ENCODE measurements at places on chromosomes 2 and 18.

- DNase-seq: no peak
Observed at GRCh38 chr2:97005353-97005752, 19.0 kb upstream of the FAM178B start.

GRCh38 chr18:62377131-62377807, 52.2 kb downstream of the TNFRSF11A start:
- no peak for DNase-seq

DNA sequence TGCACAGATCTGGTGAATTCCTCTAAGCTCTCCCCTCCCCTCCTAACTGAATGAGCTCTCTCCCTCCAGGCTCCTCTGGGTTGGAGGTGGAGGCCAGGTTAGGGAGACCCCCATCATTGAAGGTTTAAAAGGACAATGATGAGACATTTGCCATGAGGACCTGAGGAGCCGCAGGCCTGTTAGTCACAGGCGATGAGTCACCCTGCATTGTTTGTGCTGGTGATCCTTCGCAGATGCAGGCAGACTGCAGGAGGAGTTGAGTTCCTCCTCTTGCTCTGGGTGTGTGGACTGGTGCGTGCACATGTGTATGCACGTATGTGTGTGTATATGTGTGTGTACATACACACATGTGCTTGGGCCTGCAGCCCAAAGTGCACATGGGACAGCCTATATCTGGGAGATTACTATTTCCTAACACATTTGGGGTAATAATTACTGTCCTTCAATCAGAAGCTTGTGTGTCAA, 42.0 kb downstream of the MCFD2 start:
- peak; percentile 93 for DNase-seq

DNA sequence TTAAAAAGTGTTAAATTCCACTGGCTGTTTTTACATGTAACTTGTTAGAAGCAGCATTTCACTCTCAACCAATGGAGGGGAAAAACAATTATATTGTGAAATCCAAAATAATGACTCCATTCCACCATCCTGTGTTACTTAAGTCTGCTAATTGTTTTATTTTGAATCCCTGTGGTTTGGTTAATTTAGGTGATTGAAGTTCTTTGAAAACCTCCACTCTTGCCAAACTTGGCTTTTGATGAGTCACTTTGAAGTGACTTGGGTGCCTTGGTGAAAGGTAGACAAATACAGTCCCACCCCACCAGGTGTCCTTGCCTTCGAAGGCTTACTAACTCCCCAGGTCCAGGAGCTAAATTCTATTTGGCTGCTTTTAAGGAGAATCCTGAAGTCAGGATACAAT, 1303.8 kb upstream of the NRXN1 start:
- DNase-seq: no peak

GRCh38 chr18:8471372-8471771, 137.9 kb upstream of the RAB12 start:
- no peak for DNase-seq

DNA sequence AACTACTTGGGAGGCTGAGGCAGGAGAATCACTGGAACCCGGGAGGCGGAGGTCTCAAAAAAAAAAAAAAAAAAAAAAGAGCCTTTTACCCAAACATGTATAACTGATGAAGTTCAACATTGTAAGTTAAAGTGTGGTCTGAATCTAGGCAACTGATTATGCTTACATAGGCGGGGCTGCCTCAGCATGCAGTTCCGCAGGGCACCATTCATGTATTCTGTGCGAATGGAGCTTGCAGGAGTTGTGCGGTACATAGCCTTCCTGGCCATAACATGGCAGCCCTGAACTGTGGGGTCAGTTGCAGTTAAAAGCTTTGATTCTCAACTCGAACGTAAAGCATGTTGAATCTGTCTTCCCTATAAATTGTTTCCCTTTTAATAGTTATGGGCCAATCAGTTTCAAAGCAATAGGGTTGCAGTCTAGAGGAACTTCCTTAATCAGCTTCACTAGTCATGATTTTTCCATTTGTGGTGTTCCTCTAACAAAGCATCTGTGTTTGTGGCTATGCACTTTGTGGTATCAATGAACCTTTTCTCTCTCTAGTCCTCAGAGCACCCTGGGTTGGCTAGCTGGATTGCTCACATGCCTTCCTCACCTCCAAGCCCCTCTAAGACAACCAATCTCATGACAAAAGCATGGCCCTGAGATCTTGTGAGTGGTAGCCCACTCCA, 30.6 kb upstream of the CEP68 start:
- DNase-seq: no peak

GRCh38 chr2:37737507-37737906, 66.1 kb upstream of the CDC42EP3 start:
- no peak for DNase-seq

DNA sequence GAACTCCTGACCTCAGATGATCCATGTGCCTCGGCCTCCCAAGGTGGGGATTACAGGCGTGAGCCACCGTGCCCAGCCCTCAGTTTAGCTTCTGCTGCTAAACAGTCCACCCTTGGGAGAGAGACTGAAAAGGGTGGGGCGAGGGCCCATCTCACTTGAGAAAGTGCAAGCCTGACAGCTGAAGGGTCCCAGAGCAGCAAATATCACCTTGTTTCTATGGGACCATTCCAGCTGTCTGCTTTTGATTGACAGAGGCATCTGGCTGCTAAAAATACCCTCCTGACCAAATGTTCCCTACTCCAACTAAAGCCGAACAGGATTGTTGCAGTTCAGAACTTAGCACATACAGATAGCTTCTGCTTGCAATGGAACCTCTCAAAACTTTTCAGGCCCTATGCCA, 436 bp upstream of the SMYD1 start:
- DNase-seq: no peak

GRCh38 chr2:68292108-68292710, 27.5 kb downstream of the CNRIP1 start:
- DNase-seq: no peak

DNA sequence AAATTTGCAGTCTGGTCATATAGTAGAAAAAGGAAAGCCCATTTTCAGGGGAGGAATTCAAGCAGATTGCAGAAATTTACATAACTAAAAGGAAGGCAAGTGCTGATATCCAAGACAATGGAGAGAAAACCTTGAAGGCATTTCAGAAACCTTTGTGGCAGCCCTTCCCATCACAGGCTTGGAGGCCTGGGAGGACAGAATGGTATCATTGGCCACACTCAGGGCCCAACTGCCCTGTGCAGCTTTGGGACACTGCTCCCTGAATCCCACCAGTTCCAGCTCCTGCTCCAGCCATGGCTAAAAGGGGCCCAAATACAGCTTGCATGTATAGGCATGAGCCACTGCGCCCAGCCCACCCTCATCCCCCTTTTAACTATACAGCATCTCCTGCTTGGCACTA, 81.1 kb upstream of the NYAP2 start:
- DNase-seq: no peak

DNA sequence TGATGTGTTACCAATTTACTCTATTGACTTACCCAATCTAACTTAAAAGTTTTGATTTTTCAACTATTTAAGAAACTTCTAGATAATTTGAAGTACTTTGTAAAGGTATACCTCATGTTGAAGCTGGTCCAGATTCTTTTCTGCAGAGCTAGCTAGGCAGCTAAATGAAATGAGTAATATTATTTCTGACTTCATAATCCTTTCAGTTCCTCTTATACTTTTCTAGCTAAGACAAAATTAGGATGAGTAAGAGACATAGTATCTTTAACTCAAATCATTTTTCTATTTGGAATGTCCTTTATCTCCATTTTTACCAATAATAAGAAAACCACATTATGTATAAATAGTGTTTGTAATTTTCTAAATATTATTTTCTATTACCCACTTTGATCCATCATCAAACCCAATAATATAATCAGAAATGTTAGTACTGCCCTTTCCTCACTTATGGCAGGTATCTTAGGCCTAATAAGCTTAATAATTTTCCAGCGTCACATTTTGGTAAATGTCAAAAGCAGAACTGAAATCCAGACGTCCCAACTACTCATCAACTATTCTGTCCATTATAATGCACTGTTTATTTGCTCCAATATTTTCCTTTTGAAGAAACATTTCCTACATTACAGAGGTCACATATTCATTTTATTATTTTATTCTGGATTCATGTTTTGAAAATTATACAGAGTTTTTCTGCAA, 456.6 kb downstream of the THSD7B start:
- no peak for DNase-seq

DNA sequence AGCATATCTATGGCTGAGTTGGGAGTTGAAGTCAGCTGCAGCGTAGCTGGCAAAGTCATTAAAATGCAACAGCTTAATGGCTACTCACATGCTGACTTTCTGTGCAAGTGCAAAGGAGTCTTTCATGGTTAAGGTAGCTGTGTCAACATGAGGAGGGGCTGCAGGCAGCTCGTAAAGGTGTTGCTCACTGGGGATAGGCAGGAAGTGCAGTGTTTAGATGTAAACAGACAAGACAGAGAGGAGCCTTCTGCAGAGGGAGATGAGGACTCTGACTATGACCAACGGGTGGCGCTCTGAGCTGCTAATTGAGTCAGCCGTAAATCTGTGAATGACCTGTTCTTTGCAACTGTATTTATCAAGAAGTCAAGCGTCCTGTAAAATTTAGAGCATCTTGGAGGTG, 22.3 kb upstream of the CAVIN2 start:
- no peak for DNase-seq

GRCh38 chr18:49967171-49967570, 153.8 kb upstream of the ACAA2 start:
- DNase-seq: no peak

- no peak for DNase-seq
Observed at GRCh38 chr2:16614314-16614860, 51.2 kb downstream of the CYRIA start.

DNA sequence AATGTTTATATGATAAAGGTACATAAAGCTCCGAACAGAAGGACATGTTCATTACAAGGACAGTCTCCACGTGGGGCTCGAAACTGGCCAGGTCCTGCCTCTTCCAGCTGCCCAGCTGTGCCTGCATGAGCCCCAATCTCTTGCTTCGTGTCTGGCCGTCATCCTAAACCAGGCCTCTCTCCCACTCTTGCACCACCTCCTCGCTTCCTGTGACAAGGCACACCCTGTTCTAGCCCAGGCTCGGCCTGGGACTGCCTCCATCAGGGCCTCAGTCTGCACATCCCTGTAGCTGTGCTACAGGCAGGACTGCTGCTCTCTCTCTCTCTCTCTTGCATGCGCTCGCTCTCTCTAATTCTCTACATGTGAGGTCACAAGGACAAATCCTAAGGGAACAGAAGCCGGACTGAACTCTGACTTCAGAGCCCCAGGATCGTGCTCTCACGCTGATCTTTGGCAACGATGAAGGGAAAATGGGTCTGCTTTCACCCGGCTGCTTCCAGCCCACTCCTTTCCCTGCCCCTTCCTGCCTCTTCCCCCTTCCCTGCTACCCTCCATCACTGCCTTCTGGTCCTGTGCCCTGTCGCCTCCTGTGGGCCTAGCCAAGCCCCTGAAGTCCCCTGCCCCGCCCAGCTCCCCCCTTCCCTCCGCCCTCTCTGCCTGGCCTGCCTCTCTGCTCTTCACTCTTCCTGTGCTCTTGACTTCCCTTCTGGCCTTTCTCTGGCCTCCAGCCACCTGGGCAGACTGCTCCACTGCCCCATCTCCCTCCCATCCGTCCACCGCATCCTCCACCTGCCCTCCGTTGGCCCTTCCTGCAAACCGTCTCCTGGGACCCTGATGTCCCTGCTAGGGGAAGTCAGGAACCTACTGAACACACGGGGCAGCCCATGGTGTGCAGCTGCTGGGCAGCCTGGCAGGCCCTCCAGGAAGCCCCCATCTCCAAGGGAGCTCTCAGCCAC, 7.8 kb upstream of the GPR55 start:
- DNase-seq: no peak

- no peak for DNase-seq
Observed at GRCh38 chr2:48939232-48939631, 183.7 kb upstream of the LHCGR start.

GRCh38 chr18:51154431-51155063, 42.9 kb downstream of the MEX3C start:
- DNase-seq: no peak

- no peak for DNase-seq
Observed at GRCh38 chr2:141610564-141611175, 520.1 kb downstream of the LRP1B start.

DNA sequence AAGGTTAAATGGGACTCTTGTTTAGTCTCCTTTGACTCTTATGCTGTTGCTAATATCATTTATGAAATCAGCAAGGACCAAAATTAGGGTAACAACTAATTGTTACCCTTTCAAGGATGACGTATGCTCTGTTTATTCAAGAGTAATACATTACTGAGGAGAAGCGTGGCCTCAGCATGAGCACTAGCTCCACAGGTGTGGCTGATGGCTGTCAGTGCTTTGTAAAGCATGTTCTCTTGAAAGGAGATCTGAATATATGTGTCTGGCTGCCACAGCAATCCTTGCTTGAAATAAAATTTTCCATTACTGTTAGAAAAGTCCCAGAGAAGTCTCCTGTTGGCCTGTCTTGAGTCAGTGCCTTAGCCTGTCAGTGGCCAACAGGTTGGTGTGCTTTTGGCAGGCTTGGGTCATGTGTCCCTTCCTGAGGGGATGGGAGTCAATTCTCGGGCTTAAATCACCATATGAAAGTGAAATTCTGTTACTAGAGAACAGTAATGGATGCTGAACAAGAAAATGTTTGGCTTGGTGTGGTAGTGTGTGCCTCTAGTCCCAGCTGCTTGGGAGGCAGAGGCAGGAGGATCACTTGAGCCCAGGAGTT, 32.7 kb downstream of the ABI2 start:
- no peak for DNase-seq

DNA sequence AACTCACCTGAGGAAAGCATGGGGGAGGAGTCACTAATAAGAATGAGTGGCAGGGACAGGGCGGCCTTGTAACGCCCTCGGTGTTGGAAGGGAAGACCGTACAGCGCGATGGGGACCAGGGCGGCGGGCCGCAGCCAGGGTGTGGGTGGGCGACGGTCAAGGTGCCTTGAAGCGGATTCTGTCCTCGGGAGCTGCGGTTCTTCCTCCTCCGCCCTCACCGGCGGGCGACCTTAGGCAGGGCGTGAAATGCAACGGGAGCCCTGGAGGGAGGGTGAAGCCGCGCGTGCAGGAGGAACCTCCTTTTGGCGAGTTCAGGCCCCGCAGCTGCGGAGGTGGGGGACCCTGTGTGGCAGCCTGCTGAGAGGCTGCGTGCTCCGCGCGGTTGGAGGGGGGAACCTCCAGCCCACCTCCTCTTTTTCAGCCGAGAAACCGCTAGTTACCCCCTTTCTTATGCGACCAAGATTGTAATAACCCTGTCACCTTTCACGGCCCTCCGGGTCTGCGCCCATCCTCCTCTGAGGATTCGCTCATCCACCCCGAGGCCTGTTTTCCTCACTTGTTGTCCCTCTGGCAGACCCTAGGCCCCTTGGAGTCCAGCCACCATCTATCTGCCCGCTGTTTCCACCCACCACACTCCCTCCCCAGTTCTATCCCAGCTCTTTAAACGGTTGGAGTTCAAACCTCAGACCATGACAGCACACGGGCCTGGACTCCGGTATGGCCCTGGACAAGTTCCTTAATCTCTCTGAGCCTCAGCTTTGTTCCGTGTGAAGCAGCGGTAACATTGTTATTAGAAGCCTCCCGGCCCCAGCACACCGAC, 823 bp upstream of the RNU2-63P start:
- DNase-seq: no peak

GRCh38 chr2:136081582-136082210, 36.3 kb downstream of the CXCR4 start:
- no peak for DNase-seq
